ENCODE measurements at places on chromosomes 2 and 18. TPM values are rescaled to one million over a fixed set of nuclear protein-coding genes. Genes with fewer than 3 reads are reported as not detected.
A peak's percentile ranks its signal among the peaks of the same experiment; 100 is the strongest.

DNA sequence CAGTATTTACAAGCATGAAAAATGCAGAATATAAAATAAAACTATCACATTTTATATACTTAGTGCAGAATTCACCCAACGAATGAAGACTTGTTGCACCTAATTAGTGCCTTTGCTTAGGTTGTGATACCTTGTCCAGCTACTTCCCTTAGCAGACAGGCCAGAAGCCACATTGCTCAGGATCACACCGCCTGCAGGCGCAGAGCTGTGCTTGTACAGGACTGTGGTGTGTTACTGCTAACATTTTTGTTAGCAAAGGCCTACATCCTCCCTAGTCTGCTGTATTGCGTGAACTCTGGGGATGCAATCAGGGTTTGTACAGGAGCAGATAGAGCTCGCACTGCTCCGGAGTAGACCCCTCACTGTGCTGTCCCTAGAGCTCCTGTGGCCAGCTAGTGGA, 336.9 kb downstream of the CBLN2 start:
- no peak for DNase-seq
- H3K4me1 ChIP-seq, result no peaks in the 10 kb centered on the region
- H3K4me3 ChIP-seq, result no peak overlapping the region
- no peak overlapping the region for H3K27ac ChIP-seq

DNA sequence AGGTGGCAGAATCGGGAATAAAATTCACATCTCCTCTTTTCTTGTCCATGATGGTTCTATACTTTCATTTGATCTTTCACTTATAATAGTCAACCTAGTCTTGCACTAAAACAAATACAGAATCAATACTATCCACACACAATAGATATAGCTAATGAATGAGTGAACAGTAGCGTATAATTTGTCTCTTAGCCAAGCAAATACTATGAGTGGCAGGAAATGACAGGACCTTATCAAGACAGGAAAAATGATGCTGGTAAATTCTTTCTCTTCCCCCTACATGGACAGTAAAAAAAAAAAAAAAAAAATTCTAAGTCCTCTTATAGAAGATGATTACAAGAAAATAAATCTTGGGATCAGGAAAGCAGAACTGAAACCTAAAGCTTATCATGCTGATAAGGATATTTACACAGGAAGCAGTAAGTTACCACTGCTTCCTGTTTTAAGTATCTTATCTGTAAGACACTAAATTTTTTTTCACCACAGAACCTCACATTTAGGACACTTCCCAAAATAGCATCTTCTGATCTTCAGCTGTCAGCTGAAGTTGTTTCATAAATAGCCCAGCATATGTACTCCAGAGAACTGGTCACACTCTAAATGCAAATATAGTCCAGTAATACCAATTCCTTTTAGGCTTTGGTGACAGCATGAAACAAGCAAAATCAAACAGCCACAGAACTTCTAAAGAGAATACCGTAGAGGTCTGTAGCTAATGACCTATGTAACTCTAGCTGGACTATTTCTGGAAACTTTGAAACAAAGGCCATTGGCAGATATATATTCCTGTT, 27.0 kb downstream of the IRS1 start:
- no peak overlapping the region for H3K27ac ChIP-seq
- peak overlapping the region; percentile 57 for H3K4me3 ChIP-seq
- H3K27me3 ChIP-seq, result no peaks in the 10 kb centered on the region

DNA sequence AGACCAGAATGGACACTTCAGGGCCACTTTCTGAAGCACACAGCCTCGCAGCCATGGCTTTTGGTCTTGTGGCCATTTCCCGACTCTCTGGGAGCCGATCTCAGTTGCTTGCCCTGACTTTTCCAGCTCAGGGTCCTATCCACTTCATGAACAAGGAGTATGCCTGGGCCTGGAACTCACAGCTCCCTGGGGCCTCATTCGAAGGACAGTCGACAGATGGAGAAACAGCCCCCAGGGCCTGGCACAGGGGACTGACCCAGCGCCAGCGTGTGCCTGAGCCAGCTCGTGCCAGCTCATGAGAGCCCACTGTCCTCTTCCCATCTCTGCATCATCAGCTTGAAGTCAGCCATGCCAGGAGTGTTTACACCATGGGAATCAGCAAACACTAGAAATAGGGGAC, 134.6 kb upstream of the GPC1 start:
- H3K4me3 ChIP-seq, result no peak overlapping the region
- H3K27ac ChIP-seq, result no peak overlapping the region
- no peaks in the 10 kb centered on the region for H3K36me3 ChIP-seq
- H3K4me1 ChIP-seq, result no peaks in the 10 kb centered on the region

IAH1 gene
- 76.0 TPM for total RNA-seq

DNA sequence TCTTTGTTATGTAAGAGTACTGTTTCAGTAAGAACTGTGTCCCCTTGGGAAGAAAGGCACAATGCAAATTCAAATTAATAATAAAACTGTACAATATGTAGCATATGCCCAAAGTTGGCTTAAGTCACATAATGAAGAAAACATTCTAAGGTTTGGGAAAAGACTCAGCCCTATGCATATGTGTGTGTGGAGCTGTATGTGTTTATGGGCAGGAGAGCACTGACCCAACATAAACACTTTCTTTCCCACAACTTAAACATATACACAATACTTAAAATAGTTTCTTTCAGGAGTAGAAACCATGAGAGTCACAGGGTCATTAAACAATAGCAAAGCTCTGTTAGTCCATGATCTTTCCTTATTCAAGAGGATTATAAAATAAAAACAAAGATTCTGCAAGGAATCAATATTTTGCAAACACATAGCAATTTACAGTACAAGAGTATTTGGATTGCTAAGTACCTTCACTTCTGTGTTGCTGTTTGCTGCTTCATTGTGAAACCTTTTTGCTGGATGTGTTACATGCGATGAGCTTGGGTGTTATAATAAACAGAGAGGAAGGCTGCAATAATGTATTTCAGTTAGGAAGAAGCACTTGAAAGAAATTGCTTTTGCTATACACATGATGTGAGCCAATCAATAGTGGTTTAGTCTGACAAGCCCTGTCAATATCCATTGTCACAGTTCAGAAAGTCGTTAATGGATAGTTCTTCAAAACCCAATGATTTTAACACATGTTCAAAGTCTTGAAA, 347.3 kb downstream of the ARHGAP15 start:
- no peak overlapping the region for H3K4me3 ChIP-seq
- peaks cover 19% of the 10 kb centered on the region for H3K36me3 ChIP-seq
- H3K4me1 ChIP-seq, result peaks cover 10% of the 10 kb centered on the region
- peak; percentile 12 for DNase-seq
- H3K27me3 ChIP-seq, result no peaks in the 10 kb centered on the region

Data from activated CD4-positive, alpha-beta T cell treated with anti-CD3 and anti-CD28 coated beads, Interleukin-2, amount 10 ng/mL, durations not matched to agents 24 days and 14 days (primary cell).